ENCODE measurements at places on chromosomes 2 and 18.

DNA sequence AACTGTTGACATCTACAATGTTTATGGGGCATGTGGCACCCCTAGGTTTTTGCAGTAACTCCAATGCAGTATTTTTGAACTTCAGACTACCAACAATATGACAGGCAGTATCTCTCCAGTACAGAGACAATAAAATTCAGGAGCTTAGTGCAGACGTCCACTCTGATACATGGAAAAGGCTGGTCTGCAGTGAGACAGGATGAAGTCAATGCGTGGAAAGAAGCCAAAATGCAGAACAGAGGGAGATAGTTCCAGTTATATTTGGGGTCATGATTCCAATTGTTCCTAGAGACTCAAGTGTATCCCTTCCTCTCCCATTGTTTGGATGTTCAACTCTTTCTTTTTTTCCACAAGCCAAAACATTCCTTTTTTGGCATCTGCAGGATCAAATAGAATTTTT, 18.7 kb upstream of the SMAD2 start:
- no peak for DNase-seq

DNA sequence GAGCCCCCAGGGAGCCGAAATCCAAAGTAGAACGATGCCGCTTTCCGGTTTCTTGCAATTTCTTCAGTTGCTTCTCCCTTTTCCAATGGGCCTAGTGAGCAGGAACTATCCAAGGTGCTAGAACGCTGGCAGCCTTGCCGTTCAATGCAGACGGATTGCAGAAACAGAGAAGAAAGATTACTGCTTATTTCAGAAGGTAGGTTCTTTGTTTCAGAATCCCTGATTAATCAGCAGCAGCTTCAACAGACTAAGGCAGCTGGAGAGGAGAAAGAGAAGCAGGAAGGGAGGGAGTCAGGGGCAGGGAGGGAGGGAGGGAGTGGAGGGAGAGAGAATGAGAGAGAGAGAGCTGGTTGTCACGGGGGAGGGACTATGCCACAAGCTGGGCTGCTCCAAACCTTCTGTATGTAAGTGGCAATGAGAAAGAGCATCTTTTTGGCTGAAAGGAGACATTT, 576 bp downstream of the NYAP2 start:
- DNase-seq: no peak

DNA sequence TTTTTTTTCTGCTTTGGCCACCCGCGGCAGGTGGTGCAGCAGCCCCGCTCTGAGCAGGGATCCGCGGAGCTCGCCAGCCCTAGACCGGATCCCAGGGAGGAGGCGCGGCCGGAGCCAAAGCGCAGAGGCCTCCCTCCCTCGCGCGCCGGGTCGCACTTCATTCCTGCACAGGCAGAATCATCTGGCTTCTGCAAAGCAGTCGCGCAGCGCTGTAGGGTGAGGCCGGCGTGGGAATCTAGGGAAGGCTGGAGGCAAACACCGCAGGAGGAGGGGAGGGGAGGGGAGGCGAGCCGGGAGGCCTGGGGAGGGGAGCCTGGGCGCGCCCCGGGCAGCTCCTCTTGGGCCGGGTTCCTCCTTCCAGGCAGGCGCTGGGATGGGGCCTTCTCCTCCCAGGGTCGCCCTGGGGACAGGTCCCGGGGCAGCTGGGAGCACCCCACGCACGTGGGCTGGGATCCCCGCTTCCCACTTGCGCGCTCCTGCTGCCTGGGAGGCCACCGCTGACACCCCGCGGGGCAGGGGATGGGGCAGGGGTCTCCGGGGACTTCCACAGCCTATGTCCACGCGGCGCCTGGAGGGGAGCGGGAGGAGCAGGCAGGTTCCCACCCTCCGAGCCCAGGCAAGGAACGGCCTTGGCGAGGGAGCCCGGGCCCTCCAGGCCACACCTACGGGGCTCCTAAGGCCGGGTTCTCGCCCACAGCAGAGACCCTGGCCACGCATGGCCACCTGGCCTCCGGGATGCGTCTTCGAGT, 45.0 kb downstream of the MBP start:
- DNase-seq: no peak

GRCh38 chr2:188582211-188582610, 290.5 kb downstream of the GULP1 start:
- no peak for DNase-seq
